Epithelial cell of proximal tubule (primary cell): ENCODE measurements at places on chromosomes 3 and 15. TPM values are rescaled to one million over a fixed set of nuclear protein-coding genes. Genes with fewer than 3 reads are reported as not detected.

DNA sequence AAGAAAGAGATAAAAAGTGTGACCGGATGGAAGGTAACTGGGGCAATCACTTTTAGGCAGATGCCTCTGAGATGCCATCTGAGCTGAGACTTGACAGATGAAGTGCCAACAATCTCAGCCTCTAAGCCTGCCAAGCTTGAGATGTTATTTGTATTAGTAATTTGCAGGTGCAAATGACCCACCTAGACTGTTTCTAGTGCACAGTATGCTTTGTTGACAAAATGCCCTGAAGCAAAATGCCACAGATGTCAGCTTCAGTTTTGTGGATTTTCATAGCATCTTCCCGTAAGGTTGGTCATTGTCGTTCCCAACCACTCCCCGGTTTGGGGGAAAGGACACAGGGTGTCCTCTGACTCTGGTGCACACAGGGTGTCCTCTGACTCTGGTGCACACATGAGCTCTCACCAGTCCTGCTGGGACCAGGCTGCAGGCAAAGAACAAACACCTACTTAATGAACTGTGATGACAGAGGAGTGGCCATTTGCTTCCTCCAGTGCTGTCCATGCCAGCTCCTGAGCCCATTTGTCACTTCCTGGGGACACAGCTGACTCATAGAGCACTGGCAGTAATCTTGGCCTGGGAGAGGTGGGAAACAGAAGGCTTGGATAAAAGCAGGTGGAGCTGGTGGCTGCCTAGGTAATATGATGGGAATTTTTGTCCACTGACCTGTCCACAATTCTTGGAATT lies 16.7 kb upstream of the PPP1R2 start:
- DNase-seq, result no peak

DNA sequence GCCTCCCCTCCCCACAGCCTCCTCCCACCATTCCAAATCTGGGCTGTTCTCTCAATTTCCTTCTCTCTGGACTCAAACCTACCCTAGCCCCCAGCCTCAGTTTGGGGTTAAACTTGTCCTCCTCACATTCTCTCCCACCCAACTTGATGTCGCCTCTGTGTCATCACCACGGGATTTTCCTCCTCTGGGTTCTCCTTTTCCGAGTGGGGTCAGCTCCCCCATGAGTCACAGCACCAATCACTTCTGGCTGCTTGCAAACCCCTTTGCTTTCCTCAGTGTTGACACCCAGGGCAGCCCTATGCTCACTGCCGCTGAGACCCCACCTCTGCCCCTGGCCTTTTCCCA lies 451 bp downstream of the CCR5AS start:
- no peak for DNase-seq

The SMAD6 gene
- total RNA-seq, result 10.8 and 22.1 TPM in 2 replicates

The MOBP gene
- total RNA-seq, result 0.35 TPM in 1 of 2 replicates, not detected in the other

The CCR1 gene
- total RNA-seq, result not detected in 2 replicates

DNA sequence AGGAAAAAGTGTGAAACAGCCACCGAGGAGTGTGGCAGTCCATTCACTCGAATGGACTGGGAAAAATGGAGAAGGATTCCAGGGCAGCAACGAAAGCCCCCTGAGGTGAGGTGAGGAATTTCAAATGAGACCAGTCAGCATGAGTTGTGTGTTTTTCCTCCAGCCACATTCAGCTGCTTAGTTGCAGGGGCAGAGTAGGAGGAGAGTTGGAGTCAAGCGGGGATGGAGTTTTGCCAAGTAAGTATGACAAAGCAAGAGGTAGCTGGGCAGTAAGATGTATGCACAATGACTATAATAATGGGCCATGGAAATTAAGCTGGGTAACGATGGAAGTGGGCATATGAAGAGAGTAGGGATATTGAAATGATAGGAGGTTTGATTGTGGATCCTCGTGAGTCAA lies 64.4 kb downstream of the CCDC54 start:
- no peak for DNase-seq

DNA sequence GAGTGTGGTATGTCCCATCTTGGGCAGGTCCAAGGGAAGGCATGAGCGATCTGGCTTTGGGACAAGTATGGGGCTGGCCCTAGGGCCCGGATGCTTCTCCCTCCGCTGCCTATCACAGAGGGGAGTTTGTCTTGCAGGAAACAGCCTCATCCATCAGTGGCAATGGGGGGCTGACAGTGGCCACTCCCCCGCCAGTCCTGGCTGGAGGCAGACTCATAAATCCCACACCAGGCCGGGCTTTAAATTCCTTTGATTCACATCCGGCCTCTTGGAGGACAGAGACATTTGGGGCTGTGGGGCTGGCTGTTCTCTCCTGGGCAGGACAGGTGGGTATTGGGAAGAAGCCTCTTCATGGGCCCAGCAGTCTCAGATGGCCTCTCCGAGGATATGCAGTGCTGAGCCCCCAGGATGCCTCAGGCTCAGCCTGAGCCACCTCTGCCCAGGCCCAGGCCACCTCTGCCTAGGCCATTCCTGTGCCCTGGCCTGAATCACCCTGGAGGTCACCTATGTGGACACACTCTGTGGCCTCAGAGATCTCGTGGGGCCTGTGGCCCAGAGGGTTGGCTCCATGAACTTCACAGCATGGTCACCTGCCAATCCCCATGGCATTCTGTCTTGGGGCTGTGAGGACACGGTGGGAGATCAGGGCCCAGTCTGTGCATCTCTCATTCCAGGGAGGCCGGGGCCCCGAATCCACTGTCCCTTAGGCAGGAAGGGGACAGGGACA lies 84.2 kb upstream of the GOLGA6L4 start:
- DNase-seq, result no peak

The BFSP2 gene
- not detected in 2 replicates for total RNA-seq

DNA sequence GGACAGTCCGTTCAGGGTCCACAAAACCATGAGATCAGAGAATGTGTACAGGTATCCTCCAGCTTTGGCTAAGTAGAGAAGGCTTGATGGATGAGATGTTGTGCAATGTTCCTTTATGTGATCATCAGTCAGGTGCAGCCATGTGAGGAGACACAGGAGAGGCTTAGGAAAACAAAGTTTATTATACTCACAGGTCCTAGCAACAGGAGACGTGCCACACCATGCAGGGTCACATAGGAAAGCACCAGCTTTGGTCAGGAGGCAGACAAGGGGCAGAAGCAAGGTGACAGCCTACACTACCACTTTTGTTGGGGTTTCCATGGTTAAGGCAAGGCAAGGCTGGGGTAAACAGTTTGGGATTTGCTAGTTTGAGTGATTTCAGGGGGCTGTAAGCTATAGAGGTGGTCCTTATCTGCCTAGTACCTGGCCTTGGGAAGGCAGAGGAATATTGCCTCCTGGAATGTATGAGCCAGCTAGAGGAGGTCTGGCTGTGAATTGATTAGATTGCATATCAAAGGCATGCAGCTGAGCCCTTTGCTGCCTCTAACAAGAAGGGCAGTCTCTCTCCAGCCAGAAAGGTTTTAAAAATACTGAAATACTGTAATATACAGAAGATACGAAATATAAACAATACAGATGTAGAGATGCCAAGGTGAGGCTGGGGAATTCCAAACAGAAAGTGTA lies 248.6 kb downstream of the RYR3 start:
- peak; percentile 69 for DNase-seq

- DNase-seq, result no peak
Observed at GRCh38 chr3:46958467-46959160, 17.9 kb downstream of the CCDC12 start.

- no peak for DNase-seq
Observed at GRCh38 chr15:43095708-43096347, 10.0 kb downstream of the UBR1 start.

The CGNL1 gene
- total RNA-seq, result 2.5 and 3.2 TPM in 2 replicates

- DNase-seq, result no peak
Observed at GRCh38 chr3:64956711-64957325, 269.0 kb upstream of the ADAMTS9 start.

GRCh38 chr3:160605315-160605714 lies 39.9 kb upstream of the KPNA4 start:
- DNase-seq, result no peak

DNA sequence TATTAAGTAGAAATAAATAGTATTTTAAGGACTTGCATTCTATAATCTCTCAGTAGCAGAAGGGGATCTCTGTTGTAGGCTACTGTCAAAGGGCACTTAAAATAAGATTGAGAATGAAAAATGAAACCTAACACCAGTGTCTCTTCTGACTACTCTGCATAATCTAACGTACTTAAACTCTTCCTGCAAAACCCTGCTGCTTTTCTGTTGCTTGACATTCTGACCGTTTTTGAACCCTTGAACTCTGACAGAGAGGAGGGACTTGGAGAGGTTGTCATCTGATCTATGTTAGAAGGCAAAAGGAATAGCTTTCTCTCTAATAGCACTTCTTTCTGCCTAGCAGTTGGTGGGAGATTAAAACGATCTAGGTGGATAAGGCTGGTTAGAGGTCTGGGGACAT lies 204.6 kb downstream of the ZIC1 start:
- no peak for DNase-seq

The NANOGP8 gene
- not detected in 2 replicates for total RNA-seq

- DNase-seq, result no peak
Observed at GRCh38 chr3:11273891-11274291, 1.7 kb downstream of the ATG7 start.

GRCh38 chr3:132645058-132645457 lies 14.6 kb downstream of the ACAD11 start:
- DNase-seq, result no peak

- DNase-seq, result no peak
Observed at GRCh38 chr3:60742606-60743145, 508.6 kb downstream of the FHIT start.

DNA sequence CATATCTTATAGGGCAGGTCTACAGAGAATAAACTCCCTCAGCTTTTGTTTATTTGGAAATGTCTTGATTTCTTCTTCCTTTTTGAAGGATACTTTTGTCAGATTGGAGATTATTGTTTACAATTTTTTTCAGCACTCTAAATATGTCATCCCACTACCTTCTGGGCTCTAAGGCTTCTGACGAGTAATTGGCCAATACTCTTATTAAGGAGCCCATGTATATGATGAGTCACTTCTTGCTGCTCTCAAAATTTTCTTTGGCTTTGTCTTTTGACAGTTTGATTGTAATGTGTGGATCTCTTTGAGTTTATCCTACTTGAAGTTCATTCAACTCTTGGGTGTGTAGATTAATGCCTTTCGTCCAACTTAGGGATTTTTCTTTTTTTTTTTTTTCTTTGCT lies 28.9 kb upstream of the CD200R1L start:
- DNase-seq, result no peak

GRCh38 chr15:98943601-98944151 lies 63.9 kb downstream of the PGPEP1L start:
- no peak for DNase-seq
